ENCODE measurements at places on chromosomes 5 and 9.

GRCh38 chr5:125480911-125481310, 734.5 kb upstream of the ZNF608 start:
- DNase-seq: no peak

DNA sequence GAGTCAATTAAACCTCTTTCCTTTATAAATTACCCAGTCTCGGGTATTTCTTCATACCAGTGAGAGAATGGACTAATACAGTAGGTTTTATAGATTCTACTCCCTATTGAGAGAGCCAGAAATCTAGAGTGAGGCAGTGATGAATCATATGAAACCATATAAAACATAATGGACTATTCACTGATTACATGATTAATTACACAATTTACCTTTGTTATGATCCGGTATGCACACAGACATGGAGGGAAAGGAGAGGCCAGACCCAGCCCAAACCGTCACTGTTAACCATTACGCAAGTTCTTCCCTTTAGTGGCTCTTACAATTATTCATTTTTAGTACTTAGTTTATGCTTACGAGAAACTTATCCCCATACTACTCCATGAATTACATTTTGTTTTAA, 205.0 kb downstream of the DNAH5 start:
- DNase-seq: no peak

- DNase-seq: no peak
Observed at GRCh38 chr5:18487928-18488480, 853.7 kb downstream of the TAF11L14 start.

GRCh38 chr5:172453986-172454357, 353 bp downstream of the SH3PXD2B start:
- no peak for DNase-seq

DNA sequence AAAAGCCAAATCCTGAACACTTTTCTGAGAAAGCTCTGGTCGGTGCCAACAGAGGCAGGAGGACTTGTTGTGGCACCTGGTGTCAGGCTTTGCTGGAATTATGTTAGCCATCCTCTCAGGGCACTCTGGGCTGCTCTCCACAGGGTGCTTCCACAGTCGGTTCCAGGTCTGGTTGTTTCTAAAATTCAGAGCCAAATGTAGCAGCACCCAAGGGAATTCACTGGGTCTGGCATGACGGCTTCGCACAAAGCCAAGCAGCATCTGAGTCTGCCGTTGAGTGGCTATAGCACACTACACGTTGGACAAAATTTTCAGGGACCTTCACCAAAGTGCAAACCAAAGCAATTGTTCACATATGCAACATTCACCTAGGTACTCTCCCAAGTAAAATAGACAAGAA, 110.2 kb downstream of the PJA2 start:
- DNase-seq: no peak

DNA sequence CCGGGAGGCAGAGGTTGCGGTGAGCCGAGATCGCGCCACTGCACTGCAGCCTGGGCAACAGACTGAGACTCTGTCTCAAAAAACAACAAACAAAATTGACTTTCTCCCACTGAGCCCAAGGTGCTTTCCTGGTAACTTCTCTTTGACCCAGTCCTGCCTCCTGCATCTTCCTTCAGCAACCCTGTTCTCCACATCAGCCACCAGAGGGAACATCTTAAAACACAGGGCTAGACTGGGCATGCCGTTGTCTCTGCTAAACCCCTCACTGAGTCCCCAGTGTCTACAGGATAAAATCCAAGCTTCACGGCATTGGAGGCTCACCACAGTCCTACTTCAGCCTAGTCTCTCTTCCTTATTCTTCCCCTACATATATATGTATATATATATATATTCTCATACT, 39.8 kb upstream of the KCNMB1 start:
- DNase-seq: no peak

- DNase-seq: no peak
Observed at GRCh38 chr5:94702729-94703128, 84.3 kb downstream of the SLF1 start.

DNA sequence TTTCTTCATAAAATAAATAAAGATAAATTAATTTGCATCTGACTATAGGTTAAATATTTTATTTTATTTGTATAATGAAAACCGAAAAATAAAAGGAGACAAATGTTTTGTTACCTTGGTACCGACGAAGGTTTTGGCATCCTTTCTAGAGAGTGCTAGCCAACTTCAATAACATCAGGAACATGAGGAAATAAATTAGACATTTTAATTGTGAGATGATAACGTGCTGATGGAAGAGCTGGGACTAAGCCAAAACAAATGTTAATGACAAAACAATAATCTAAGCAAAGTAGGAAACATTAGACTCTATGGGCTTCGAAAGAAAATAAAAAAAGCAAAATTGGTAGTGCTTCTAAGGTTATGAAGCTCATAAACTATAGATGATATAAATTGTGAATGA, 201.0 kb downstream of the IRX2 start:
- no peak for DNase-seq

DNA sequence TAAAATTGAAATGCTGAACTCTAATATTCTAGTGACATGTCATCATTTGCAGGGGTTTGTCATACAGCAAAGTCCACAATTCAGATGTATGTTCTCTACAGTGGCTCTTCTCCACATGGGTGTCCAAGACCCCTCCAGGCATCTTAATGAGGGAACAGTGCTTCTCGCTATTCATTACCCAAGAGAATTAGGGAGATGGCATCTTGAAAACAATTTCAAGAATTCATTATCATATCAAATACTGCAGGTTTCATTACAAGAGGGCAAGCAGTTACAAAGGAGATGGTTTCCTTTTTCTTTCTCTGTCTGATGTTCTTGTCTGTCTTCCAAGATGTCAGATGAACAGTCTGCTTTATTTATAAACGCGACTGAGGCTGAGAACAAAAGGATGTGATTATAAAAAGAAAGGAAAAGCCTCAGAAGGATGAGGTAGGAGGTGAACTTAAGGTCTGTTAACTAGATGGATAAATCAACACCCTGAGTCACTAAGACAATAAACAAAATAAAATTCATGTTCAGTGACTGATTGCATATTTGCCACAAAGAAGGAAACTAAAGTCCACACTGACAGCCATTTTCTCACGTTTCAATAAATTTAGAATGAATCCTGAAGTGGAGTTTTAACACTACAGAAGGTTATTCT, 326.7 kb upstream of the EFNA5 start:
- no peak for DNase-seq

DNA sequence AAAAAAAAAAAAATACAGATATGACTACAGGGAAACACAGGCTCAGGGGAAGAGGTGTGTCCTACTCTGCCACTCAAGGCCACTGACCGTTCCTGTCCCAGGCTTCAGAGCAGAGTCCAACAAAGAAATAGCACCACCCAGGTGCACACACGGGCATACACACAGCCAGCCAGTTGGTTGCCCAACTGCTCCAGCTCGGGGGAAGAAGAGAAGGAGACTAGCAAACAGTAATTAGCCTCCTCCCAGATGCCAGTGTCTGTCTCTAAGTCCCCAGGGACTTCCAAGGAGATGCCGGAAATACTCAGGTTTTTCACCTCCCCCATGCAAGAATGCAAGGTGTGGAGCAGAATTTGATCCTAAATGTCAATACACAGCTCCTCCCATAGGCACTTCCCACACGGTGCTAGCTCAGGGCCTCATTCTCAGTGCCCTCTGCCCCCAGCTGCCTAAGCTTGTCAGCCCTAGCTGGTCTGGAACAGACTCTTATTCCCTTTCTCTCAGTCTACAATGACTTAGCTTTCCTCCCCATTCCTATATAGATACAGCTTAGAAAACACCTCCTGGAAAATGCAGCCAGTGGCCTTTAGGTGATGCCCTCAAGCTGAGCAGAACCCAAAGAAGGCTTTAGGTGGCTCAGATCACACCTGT, 1.7 kb downstream of the MYORG start:
- no peak for DNase-seq

DNA sequence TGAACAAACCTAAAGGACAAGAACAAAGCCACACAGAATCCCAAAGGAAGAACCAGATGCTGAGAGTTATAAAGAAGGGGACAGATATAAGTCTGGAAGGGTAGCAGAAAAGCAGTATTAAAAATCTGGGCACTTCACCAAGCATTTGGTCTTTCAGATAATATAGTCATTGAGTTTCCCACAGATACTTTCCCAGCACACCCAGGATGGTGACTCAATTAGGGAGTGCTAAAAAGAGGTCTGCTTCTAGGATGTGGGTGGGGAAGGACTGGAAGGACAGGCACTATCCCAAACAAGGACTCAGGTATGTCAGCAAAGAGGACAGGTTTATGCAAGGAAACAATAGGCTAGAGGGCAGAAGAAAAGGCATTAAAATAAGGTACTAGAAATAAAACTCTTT, 59.3 kb downstream of the DIAPH1 start:
- no peak for DNase-seq

GRCh38 chr5:107558823-107559375, 111.8 kb downstream of the EFNA5 start:
- DNase-seq: no peak

GRCh38 chr5:144915452-144915851, 744.8 kb downstream of the KCTD16 start:
- no peak for DNase-seq

DNA sequence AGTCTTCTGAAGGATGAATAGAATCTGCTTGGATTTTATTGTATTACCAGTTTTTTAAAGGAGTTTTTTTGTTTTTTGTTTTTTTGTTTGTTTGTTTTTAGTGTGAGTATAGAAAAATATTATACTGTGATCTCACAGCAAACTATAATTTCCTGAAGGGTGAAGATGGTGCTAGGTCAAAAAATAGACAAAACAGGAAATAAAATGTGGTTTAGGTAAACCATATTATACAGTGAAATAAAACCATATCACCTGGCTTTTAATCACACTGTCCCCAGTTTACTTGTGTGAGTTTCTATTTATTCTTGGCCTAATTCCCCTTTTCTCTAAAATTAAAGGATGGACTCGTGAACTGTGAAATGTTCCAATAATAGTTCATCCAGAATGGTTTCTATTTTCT, 841.3 kb upstream of the CTNND2 start:
- DNase-seq: no peak

GRCh38 chr9:124502711-124503702, 4.2 kb downstream of the NR5A1 start:
- no peak for DNase-seq

DNA sequence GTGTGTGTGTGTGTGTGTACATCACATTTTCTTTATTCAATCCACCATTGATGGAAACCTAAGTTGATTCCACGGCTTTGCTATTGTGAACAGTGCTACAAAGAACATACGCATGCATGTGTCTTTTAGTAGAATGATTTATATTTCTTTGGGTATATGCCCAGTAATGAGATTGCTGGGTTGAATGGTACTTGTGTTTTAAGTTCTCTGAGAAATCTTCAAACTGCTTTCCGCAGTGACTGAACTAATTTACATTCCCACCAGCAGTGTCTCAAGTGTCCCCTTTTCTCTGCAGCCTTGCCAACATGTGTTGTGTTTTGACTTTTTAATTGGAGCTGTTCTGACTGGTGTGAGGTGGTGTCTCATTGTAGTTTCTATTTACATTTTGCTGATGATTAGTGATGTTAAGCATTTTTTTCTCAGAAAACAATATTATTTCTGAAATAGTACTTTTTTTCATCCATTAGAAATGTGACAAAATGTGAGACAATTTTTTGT, 769.7 kb downstream of the TAF11L14 start:
- DNase-seq: no peak

GRCh38 chr5:171595801-171596231, 176.4 kb downstream of the FGF18 start:
- DNase-seq: no peak

DNA sequence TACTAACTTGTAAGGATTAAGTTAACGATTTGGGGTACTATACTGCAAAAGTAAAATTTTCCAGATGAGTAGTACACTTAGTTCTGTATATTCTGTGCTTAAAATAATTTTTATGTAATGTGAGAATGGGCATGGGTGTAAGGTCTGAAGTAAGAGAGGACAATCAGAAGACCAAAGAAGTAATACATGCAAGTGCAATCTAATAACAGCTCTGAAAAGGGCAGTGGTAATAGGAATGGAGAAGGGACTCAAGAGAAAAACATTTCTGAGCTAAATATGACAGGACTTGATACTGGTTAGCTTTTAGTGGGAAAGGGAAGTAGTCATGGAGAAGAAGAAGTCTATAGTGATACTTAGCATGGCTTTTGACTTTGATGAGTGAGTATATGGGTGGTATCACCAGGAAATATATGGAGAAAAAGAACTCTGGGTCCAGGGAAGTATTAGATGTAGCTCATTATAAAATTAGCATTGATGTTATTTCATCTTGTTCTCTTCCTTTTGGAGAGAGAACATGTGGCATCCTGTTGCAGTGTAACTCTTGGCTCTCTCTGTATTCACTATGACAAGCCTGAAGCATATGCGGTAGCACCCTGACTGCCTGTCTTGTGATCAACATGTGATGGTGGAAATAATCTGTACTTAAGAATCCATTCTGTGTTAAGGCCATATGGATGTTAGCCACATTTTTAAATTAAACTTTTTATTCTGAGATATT, 60.5 kb downstream of the ERCC6L2 start:
- no peak for DNase-seq

GRCh38 chr9:74953235-74953751, 581 bp upstream of the C9orf40 start:
- no peak for DNase-seq

- DNase-seq: no peak
Observed at GRCh38 chr9:36470643-36471290, 70.7 kb upstream of the RNF38 start.

- no peak for DNase-seq
Observed at GRCh38 chr9:37395663-37396062, 26.8 kb upstream of the GRHPR start.

DNA sequence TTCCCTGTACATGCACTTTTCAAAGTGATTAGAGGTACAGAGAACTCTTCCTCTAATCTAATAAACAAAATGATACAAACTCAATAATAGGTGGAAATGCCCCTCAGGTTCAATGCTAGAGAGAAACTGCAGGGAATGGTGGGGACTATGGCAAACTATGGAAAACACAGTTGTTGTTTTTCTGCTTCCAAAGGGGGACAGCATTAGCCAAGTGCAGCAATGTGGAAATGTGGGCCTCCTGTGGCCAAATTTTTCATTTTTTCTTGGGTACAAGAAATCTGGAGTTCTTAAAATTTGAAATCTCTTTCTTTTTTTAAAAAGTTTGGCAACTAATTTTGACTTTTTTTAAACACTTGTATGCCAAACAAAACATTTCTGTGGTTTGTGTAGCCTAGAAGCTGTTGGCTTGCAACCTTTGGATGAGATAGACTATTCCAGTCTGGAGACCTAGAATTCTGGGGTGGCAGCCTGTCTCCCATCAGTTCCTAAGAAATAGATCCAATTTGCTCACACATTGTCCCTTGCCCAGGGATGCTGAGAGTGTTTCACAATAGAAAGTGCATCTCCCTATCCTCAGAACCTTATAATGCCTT, 218.6 kb downstream of the PAPPA start:
- DNase-seq: no peak

GRCh38 chr9:15249042-15249818, 57.8 kb downstream of the TTC39B start:
- DNase-seq: no peak

Measured in hematopoietic multipotent progenitor cell (in vitro differentiated cells).